ENCODE measurements at places on chromosomes 6 and 20. TPM values are rescaled to one million over a fixed set of nuclear protein-coding genes. Genes with fewer than 3 reads are reported as not detected.

MOXD1 gene
- polyA plus RNA-seq, result 168 TPM

TAF11 gene
- polyA plus RNA-seq, result 45.3 TPM

EEF1A1 gene
- 18,240 TPM for polyA plus RNA-seq

PRSS35 gene
- 41.0 TPM for polyA plus RNA-seq

SERPINB1 gene
- polyA plus RNA-seq, result 19.8 TPM

MEP1A gene
- polyA plus RNA-seq, result not detected

ATP6V1G2 gene
- polyA plus RNA-seq, result 11.3 TPM

CAGE1 gene
- polyA plus RNA-seq, result 0.10 TPM

HUS1B gene
- polyA plus RNA-seq, result 0.11 TPM

TP53TG5 gene
- polyA plus RNA-seq, result 1.3 TPM

VEGFA gene
- 405 TPM for polyA plus RNA-seq

MDN1 gene
- 45.0 TPM for polyA plus RNA-seq

PLA2G7 gene
- polyA plus RNA-seq, result 2.4 TPM

SPAG4 gene
- 6.5 TPM for polyA plus RNA-seq

ADAM33 gene
- 6.3 TPM for polyA plus RNA-seq

CST2 gene
- not detected for polyA plus RNA-seq

PNLDC1 gene
- 0.18 TPM for polyA plus RNA-seq

BMP7 gene
- polyA plus RNA-seq, result 101 TPM

MARCKS gene
- polyA plus RNA-seq, result 222 TPM

PREX1 gene
- 17.3 TPM for polyA plus RNA-seq

ZBP1 gene
- not detected for polyA plus RNA-seq

WFDC5 gene
- not detected for polyA plus RNA-seq
